ENCODE measurements at places on chromosomes 13 and 19.

- DNase-seq = no peak
These were observed 179.6 kb downstream of the EFNB2 start for GRCh38 chr13:106355866-106356265.

DNA sequence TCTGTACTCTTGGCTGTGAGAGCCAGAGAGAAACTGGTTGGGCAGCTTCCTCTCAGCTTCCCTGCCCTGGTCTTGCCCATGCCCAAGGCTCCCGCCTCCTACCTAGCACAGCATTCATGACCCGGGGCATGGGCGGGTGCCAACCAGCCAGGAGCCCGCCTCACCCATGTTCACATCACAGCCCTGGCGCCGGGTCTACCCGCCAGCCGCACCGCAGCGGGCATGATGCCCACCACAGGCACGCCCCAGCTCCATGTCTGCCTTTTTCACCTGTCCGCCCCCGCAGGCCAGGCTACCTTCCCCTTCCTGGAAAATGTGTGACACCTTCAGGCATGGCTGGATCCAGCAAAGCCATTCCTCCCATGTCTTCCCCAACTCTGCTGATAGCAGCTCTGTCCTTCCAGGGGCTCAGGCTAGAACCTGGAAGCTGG lies 42.1 kb downstream of the PTPRS start:
- no peak for DNase-seq

DNA sequence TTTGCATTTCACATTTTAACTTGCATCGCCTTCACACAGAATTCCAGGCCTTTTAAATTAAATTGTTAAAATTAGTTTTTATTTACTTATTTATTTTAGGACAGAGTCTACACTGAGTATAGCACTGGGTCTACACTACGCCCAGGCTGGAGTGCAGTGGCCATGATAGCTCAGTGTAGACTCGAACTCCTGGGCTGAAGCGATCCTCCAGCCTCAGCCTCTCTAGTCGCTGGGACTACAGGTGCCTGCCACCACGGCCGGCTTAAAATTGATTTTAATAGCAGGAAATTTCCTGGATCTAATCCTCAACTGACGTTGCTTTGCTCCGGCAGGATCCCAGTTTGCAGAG lies 301 bp upstream of the ZNF610 start:
- no peak for DNase-seq

DNA sequence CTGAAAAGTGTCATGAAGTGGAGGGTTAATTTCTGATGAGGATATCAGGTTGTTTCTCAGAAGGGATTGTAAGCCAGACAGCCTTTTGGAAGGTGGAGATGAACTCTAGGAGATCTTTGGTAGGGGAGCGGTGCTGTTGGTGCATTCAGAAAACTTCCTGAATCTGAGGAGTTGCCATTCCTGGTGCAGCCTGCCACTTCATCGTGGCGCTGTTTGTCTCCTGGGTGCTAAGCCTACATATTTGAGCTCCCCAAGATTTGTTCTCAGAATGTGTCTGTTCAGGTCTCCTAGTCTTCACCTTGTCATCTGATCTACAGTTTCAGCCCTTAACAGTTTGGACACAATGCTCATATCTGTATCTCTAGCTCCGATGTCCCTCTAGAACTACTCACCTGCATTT lies 285.6 kb downstream of the MTUS2 start:
- no peak for DNase-seq

DNA sequence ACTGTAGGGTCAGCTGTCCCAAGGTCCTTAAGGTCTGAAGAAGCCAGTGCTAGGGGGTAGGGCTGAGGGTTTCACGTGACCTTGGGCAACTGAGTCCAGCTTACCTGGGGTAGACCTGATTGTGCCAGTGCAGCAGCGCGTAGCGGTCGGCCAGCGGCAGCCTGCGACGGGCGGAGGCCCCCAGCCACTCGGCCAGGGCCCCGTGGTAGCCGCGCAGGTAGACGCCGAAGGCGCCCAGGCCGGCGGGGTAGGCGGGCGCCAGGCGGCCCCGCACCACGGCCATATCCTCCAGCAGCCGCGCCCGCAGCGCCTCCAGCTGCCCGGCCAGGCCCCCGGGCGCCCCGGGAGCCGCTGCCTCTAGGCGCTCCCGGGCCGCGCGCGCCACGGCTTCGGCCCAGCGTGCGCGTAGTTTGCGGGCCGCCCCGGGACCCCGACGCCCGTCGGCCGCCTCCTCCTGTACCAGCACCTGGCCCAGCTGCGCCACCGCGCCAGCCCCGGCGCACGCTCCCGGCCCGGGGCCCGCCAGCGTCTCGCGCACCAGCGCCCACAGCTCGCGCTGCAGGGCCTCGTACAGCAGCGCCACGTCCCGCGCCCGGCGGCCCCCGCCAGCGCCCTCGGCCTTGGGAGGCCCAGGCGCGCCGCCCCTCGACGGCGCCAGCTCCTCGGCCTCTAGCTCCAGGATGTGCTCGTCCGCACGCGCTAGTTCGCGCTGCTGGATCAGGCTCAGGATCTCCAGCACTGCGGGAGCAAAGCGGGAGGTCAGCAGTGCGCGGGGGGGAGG lies 10.9 kb downstream of the EXOC3L2 start:
- DNase-seq = no peak

DNA sequence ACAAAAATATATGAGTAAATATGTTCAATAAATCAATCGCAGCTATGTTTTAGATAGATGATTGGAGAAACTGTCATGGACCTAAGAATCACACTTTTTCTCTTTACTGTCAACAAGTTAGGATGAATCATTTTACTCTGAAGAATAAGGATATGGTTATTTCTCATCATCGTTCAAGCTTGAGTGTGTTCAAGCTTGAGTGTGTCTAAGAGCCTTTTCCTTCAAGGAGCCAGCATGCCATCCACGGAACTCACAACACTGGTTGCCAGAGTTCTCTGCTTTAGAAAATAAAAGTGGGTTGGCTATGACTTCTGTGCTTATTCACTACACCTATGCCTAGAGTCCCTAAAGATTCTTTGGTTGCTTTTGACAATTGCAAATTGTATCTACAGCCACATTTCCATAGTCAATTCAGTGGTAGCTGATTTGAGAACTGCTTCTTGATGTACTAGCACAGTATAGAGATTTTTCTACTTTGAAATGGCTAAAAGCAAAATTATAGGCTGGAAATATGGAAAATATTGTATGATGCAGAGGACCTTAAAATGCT lies 58.1 kb upstream of the SCEL start:
- DNase-seq = no peak

- DNase-seq = no peak
These were observed 21.4 kb downstream of the ESD start for GRCh38 chr13:46775385-46776107.

GRCh38 chr19:45254044-45254531 lies 3.0 kb downstream of the MARK4 start:
- no peak for DNase-seq

DNA sequence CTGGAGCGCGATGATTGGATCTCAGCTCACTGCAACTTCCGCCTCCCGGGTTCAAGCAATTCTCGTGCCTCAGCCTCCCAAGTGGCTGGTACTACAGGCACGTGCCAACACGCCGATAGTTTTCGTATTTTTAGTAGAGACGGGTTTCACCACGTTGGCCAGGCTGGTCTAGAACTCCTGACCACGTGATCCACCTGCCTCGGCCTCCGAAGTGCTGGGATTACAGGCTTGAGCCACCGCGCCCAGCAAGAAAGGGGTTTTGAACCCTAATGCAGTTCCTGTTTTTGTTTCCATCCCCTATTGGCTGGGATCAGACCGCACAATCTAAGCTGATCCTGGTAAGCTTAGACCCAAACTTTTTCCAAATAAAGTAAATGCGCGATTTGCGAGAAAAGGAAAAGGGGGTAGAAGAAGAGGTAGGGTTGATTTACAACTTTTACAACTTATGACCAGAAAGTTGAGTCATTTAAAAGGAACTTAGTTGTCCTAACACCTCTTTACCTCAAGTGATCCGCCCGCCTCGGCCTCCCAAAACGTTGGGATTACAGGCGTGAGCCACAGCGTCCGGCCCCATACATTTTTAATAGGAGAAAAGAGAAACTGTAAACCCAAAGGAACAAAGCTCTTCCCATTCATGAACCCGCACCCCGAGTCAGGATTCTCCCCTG lies 764 bp downstream of the ZNF626 start:
- DNase-seq = no peak

DNA sequence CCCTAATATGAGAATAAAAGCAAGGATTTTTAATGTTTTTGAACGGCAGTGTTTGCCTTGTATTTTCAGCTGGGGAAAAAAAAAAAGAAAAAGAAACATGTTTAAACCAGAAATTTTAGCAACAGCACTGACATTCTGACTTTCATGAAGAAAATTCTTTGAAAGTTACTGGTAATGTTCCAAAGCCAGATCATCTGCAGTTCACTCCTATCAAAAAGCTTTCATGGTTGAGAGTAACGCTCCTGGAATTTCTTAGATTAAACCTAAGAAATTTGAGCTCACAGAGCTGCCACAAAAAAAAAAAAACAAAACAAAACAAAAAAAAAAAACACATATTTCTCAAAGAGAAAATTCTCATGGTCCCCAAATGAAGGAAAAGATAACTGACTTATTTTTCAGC lies 1106.7 kb downstream of the EFNB2 start:
- DNase-seq = no peak

- DNase-seq = no peak
These were observed 315.2 kb downstream of the ATP8A2 start for GRCh38 chr13:25686831-25687470.
